ENCODE measurements at places on chromosomes 2 and 18. TPM values are rescaled to one million over a fixed set of nuclear protein-coding genes. Genes with fewer than 3 reads are reported as not detected.

COL4A4 gene
- total RNA-seq: 0.76 TPM

MDH1B gene
- total RNA-seq: 1.3 TPM

ZNF236 gene
- 18.2 TPM for total RNA-seq

DNA sequence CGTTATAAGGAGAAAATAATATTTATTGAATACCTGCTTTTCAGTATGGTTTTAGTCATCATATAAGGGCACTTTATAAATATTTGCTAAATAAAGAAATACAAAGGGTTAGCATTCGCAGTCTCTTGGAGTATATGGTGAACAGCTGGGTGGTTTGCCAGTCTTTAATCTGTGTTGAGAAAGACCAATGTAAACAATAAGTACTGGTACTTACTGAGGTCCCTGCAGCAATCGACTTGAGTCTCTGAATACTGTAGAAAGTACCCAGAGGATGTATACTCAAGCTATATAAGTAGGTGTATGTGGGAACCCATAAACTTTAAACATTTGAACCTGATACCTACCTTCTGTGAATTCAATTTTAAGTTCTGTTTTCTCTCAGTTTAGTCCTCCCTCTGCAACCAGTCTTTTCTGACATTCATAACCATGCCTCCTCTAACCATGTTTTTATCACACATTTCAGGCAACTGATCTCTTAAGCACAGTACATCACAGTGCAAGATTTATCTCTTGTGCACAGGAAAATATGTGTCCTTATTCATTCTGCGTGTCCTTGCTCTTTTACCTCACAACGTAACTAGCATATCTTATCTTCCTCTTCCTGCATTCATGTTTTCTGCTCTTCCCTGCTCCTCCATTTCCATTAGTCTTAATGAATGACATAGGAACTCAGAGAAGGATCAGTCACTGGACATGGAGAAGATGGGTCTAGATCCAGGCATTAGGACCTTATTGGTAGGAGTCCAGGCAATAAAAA lies 21.7 kb downstream of the C18orf63 start:
- no peak for DNase-seq

- no peak for DNase-seq
These were observed 94.1 kb downstream of the CSRNP3 start for GRCh38 chr2:165563468-165564225.

GRCh38 chr2:14626873-14627272 lies 5.6 kb upstream of the LRATD1 start:
- no peak for DNase-seq

GRCh38 chr2:207567671-207568070 lies 37.9 kb downstream of the CREB1 start:
- DNase-seq: no peak

- no peak for DNase-seq
These were observed 28.3 kb downstream of the AGFG1 start for GRCh38 chr2:227500301-227500630.

DNA sequence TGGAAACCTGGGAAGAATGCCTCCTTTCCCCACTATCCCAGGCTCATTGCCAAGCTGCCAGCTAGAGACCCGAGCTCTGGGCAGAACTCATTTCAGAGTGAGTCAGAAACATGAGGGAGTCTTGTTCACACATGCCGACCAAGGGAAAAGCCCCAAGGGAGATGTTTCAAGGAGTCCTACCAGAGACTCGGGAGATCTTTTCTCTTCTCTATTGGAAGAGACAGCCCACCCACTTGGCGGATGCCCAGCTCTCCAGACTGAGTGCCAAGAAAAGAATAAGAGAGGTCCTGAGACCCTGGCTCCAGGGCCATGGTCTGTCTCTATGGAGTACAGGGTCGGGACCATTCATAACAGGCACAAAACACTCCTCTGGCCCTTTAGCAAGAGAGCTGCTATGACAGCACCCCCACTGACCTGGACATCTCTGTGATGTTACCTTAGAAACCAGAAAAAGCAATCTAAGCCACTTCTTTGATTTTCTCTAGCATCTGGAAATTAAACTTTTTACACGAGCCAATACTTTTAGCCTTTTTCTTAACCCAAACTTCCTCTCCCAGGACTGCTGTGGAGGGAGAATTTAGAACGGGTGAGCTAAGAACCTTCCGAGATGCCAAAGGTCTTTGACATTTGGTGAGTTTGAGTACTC lies 18.5 kb upstream of the IGFBP5 start:
- peak; percentile 78 for DNase-seq

DNA sequence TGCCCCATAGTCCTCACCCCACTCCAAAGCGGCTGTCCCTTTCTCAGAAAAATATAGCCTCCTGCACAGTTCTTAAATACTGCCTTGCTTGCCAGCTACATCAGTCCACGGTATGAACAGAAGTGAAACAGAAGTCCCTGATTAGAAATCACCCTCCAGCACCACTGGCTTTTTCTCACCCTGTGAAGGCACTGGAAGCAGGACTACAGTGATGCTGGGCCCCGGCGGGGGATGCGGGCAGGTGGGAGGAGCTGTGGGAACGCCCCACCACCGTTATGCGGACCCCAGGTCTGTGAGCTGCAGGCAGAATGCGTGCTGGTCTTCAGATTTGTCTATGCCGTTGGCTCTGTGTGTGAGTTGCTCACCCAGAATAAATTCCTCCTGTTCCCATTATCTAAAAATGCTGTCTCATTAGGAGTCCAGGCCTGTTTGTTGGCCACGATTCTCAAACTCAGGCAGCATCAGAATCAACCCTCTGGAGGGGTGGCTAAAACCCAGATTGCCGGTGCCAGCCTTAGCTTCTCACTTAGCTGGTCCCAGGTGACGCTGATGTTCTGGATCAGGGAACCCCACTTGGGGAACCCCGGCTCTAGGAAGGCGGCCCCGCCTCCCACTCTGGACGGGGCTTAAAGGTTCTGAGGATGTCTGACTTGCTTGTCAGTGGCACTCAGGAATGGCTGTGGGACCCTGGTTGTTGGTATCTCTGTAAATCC lies 224.8 kb upstream of the PXDN start:
- no peak for DNase-seq

- DNase-seq: no peak
These were observed 85.7 kb upstream of the FRZB start for GRCh38 chr2:182951948-182952663.

DNA sequence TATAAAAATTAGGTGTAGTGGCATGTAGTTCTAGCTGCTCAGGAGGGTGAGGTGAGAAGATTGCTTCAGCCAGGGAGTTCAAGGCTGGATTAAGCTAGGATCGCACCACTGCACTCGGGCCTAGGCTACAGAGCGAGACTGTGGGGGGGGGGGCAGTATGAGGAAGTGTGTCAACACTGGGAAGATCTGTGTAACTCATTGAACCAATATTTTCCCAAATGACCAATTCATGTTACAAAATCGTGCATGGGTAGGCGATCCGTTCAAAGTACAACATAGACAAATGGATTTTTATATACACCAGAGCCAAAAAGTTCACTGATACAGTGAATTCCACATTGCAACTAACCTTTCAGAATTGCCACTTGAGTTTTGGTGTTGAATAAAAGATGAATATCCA lies 8.1 kb downstream of the SMAD4 start:
- DNase-seq: no peak

- DNase-seq: no peak
These were observed 790.8 kb downstream of the SOCS6 start for GRCh38 chr18:71079606-71080005.

GRCh38 chr2:43083710-43084698 lies 142.4 kb downstream of the ZFP36L2 start:
- peak; percentile 86 for DNase-seq

GRCh38 chr2:20567159-20567925 lies 83.6 kb downstream of the HS1BP3 start:
- peak; percentile 13 for DNase-seq

- no peak for DNase-seq
These were observed 298.5 kb downstream of the INSIG2 start for GRCh38 chr2:118386641-118387302.

DNA sequence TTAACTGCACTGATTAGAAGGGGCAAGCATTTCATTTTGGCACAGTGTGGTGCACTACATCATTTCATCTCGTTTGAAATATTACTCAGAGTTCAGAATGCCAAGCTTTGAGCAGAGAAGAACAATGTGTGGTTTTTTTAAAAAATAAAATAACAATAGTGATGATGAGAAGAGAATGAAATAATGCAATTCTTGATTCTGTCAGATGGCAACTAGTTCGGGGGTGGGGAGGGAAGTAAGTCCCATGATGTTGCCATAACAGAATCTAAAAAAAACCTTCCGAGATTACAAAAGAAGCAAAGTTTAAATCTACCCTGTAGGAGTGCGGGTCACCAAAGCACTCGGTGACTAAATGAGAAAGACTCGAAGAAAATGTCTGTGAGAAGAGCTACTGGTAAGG lies 490.4 kb downstream of the NR4A2 start:
- no peak for DNase-seq

DNA sequence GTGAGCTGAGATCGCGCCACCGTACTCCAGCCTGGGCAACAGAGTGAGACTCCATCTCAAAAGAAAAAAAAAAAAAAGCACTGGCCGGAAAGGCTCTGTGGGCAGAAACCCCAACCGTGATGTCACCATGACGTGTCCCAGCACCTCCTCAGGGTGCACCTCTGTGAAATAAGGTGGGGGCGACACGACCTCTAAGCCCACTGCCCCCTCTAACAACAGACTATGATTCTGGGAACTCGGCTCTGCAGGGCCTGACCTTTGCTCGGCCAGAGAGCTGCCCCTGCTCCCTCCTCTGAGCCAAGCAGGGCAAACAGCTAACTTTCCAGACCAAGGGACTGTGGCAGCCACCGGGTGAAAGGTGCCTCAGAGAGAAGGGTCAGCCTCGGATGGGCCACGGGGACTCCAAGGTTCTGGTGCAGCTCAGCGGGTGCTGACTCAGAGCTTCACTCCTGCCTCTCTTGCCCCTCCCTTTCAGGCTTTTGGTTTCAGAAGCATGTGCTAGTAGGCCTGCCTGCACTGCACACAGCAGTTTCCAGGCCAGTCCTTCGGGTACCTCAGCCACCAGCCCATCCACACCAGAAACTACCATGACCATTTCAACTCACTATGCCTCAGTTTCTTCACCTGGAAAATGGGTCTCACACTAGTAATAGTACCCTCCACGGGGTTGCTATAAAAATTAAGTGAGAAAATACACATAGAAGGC lies 8.0 kb downstream of the TMBIM1 start:
- DNase-seq: peak; percentile 48

- DNase-seq: peak; percentile 10
These were observed 54.9 kb upstream of the HS6ST1 start for GRCh38 chr2:128373451-128374000.

- no peak for DNase-seq
These were observed 1.6 kb downstream of the TMEM177 start for GRCh38 chr2:119680457-119681202.

DNA sequence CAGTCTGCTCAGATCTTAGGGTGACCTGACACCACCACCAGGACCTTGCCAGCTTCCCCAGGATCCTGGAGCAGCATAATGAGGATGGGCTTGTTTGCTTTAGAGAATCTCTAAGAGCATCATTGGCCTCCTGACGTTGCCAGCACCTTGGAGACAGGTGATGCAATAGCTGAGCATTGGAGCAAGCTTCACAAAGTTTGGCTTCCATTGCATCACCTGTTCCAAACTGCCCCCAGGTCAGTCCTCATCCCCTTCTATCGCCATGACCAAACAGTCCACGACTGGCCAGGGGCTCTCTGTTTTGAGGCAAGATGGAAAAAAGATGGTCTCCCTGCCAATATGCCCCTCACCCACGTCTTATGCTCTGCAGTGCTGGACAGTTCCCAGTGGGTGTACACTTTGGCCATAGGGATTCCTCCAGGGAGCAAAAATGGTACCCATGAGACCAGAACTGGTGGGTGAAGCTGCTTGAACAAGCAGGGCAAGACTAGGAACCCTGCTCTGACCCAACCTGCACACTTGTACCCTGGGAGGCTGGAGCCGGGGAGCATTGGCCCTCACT lies 22.6 kb upstream of the AGAP1 start:
- no peak for DNase-seq

- no peak for DNase-seq
These were observed 129.2 kb upstream of the KCNH7 start for GRCh38 chr2:162967811-162968210.

DNA sequence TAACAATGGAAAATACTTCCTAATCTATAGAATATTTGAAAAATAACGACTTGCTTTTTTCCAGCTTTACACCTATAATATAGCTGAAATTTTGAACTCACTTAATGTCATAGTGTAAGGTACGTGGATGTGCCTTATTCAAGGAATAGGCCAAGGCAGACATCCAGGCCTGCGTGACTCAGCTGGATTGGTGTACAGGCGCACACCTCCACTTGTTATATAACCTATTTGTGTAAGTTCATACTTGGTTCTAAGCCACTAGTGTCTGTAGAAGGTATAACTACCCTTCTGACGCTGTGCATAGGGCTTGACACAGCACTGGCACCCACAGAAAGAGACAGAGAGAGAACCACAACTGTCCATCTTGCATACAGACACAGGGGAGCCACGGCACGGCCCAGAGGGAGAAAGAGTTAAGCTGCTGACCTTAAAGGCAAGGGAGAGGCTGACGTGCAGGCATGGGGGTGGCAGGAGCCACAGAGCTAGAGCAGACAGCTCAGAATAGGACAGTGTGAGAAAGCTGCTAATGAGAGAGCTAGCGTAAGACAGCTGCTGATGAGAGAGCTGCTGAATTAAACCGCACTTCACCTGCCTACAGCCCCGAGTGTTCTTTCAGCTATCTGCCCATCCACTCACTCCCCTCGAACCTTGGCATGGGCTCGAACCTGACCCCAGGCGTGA lies 16.1 kb downstream of the CCDC178 start:
- DNase-seq: no peak

DNA sequence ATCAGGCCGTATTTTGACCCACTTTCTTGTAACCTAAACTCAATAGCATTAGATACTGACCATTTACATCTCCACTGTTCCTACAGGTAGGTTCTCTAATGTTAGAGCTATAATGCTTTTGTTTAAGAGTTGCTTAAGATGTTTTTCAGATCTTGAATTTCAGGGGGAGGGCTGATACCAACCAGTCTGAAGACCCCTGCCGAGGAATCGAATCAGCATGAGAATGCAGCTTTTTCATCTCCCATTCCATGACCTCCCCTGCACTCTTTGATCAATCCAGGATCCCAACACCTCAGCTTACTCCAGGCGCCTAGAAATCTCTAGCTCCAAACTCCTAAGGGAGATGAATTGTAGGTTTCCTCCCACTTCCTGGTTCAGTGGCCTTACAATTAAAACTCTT lies 120.5 kb upstream of the MC4R start:
- no peak for DNase-seq

DNA sequence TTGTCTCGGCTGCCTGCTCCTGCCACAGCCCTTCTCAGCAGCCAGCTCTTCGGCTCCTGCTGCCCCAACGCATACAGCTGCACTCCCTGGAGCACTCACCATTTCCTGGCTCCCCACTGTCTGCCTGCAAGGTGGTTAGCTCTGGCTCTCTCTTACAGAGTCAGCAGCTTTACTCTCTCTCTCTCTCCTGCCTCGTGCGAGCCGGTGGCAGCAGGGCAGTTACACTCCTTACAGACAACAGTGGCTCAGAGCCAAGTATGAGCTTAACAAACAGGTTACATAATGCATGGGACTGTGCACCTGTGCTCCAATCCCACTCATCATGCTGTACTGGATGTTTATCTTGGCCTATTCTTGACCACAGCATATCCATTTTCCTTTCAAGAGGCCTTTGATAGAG lies 47.4 kb upstream of the DNAJC10 start:
- no peak for DNase-seq

Data from uterus (tissue), 4 donors.